ENCODE measurements at places on chromosomes 16 and 17.

DNA sequence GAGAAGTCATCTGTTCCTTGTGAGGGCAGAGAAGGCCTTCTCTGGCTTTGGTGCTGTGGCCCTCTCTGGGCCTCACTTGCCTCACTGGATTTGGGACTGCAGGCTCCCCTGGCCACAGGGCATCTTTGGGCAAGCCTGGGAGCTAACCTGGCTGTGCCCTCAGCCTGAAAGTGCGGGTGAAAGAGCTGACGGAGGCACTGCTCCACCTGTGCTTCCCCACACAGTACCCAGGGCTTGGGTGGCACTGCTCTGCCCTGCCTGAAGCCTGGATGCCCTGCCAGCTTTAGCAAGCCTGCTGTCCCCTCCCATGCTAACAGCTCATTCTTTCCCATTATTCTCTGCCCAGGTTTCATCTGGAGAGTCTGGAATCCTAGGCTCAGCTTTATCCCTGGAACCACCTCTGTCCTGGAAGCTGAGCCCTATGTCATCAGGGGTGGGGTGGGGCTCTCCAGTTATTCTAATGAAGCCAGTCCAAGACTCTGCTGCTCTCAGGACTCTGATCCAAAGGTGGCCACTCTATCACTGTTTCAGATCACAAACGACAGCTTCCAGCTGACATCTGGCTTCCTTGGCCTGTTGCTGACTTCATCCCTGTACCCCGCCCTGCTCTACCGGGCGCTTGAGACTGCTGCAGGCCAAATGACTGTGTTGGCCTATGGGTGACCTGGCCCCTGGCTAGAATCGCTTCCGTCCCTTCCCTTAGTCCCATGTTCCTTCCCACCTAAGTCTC lies 29.3 kb downstream of the HIC1 start:
- peak; percentile 69 for DNase-seq

GRCh38 chr17:58051468-58051867 lies 31.8 kb upstream of the DYNLL2 start:
- DNase-seq, result no peak

- peak; percentile 3 for DNase-seq
Measured at GRCh38 chr16:50309527-50310307, 43.4 kb downstream of the ADCY7 start.

- no peak for DNase-seq
Measured at GRCh38 chr16:84920333-84920732, 91.0 kb downstream of the ZDHHC7 start.
